H4 (cell line): ENCODE measurements at places on chromosomes 5 and 9.

- DNase-seq = no peak
Observed at GRCh38 chr5:112776301-112776856, 38.7 kb downstream of the APC start.

GRCh38 chr9:87685441-87685840 is 40.5 kb upstream of the CTSL start:
- DNase-seq = no peak

DNA sequence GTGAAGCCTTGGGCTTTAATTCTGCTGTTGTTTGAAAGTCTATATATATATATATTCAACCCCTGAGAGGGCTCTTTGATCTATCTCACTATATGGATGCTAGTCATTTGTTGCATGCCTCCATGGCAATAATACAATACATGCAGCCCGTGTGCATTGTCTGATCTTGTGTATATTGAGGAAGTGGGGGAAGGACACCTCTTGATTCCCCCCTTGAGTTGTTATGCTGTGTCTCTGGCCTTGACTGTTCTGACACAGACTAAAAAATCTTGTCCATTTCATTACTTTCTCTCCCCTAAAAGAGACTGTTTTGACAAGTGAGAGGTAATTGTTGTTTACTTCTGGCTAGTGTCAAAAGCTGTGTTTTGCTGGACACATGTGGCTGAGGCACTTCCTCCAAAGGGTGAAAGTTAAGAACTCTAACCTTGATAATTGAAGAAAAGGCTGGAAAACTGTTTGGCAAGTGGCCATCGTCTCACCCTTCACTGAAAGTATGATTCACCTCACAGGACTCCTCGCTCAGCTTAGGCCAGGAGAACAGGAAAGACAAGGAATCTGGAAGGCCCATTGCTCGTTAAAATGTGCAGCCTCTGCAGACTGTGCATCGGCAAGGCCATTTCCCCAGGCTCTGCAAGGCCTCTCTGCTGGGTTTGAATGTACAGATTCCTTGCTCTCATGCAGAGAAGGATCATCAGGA is 304.0 kb downstream of the PRELID2 start:
- peak; percentile 63 for DNase-seq

GRCh38 chr9:15722888-15723287 is 170.0 kb downstream of the CCDC171 start:
- no peak for DNase-seq

- DNase-seq = no peak
Observed at GRCh38 chr9:5446451-5447236, 3.7 kb upstream of the CD274 start.

- DNase-seq = no peak
Observed at GRCh38 chr5:145960166-145960565, 23.8 kb downstream of the SH3RF2 start.

GRCh38 chr9:73680831-73681230 is 529.2 kb downstream of the ANXA1 start:
- DNase-seq = no peak

DNA sequence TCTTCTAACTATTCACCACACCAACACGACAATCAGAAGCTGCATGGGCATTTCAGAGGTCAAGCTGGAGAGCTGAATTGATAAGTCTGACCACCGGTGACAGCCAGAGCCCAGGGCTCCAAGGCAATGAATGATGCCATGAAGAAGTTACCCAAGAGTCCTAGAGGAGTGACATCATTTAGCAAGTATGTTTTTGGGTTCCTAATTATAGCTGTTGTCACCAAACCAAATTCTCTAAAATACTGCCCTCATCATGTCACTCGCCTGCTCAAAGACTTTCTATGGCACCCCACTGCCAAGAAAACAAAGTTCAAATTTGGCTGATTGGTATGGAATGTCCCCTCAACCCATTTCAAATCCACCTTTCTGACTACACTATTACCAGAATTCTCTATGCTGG is 235.1 kb downstream of the SPOCK1 start:
- DNase-seq = no peak

DNA sequence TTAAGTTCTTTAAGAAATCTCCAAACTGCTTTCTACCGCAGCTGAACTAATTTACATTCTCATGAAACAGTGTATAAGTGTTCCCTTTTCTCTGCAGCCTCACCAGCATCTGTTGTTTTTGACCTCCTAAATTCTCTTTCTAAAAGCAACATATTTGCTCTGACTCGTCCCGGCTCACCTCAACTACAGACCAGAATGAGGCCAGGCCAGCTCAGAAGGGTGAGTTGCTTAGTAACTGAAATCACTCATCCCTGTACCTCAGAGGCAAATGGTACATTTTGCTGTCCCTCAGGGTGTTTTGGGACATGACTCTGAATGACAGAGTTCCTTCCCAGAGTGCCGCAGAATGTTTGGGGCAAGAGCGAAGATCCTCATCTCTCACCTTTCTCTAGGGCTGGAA is 127.5 kb downstream of the FRMD3 start:
- DNase-seq = no peak

GRCh38 chr5:150075806-150076205 is 10.5 kb downstream of the CSF1R start:
- DNase-seq = no peak

GRCh38 chr5:57338068-57338867 is 144.3 kb downstream of the ACTBL2 start:
- DNase-seq = peak; percentile 66
